ENCODE measurements at places on chromosomes 5 and 9.

GRCh38 chr5:55921617-55922016, 70.5 kb downstream of the IL31RA start:
- no peak for DNase-seq

- no peak for DNase-seq
Measured at GRCh38 chr9:85117831-85118230, 448.3 kb downstream of the NTRK2 start.

- DNase-seq = no peak
Measured at GRCh38 chr5:78547183-78547582, 101.4 kb downstream of the LHFPL2 start.

- no peak for DNase-seq
Measured at GRCh38 chr9:109030426-109030825, 17.1 kb upstream of the CTNNAL1 start.

GRCh38 chr5:36602704-36603321, 3.6 kb upstream of the SLC1A3 start:
- DNase-seq = no peak
